ENCODE measurements at places on chromosomes 12 and 14.
A peak's percentile ranks its signal among the peaks of the same experiment; 100 is the strongest.

- no peak for DNase-seq
These were observed 198.7 kb upstream of the PLEKHG7 start for GRCh38 chr12:92503971-92504593.

GRCh38 chr14:92540472-92541048 lies 27.0 kb downstream of the RIN3 start:
- DNase-seq, result no peak

GRCh38 chr12:101927999-101928398 lies 50.6 kb downstream of the DRAM1 start:
- no peak for DNase-seq

- no peak for DNase-seq
These were observed 128.6 kb downstream of the PPM1H start for GRCh38 chr12:62806244-62806836.

DNA sequence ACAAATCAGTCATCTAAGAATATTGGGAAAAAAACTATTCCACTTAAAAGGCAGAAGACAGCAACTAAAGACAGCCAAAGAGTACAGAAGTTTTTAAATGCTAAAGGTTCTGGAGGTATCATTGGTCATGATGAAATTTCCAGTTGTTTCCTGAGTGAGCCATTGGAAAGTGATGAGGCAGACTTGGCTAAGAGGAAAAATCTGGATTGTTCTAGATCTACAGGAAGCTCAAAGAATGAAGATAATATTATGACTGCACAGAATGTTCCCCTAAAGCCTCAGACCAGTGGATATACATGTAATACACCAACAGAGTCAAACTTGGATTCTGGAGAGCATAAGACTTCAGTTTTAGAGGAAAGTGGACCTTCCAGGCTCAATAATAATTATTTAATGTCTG lies 22.8 kb downstream of the GALNT4 start:
- DNase-seq, result no peak

DNA sequence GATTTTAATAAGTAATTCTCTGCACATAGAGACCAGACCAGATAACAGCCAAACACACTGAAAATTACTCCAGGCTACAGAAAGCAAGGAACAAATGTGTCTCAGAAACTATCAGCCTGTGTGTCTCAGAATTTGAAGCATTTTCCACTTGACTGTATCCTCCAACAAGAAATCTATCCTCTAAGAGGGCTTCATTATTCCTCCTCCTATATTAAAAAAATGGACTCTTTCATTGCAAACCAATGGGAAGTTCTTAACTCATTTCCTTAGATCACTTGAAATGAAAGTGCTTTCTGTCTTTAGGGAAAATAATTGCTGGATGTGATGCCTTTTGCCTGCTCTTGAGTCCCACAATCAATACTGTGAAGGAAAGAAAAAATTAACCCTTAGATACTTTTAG lies 2.3 kb downstream of the ST8SIA1 start:
- no peak for DNase-seq

DNA sequence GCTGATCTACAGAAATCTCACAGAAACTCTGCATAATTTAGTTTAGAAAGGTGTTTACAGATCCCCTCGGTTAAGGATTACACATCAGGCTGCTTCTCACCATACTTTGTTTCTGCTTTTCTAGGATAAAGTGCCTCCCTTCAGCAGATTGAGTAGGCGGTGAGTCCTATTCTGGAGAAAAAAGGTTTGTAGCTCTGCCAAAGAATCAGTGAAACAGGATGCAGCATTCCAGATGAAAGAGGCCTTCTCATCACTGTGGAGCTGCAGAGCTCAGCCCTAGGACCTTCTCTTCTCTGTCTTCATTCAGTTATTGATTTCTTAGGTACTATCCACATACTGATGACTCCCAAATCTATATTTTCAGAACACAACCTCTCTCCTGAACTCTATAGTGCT lies 155.5 kb upstream of the KRR1 start:
- no peak for DNase-seq

DNA sequence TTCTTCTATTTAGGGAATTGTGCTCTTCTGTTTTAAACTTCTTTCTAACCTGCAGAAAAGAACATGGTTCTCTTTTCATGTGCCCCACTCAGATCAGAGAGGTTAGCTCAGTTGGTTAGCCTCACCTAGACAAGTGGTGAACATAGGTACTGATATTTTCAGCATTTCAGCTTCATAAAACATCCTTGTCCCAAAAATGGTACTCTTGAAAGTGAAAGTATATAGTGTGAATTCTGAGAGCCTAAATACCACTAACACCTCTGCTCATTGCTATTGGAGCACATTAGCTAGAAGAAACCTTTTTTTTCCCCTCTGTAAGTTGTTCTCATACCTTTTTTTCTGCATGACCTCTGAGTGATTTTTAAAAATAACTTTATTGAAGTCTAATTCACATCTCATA lies 17.6 kb downstream of the UBE3B start:
- no peak for DNase-seq

DNA sequence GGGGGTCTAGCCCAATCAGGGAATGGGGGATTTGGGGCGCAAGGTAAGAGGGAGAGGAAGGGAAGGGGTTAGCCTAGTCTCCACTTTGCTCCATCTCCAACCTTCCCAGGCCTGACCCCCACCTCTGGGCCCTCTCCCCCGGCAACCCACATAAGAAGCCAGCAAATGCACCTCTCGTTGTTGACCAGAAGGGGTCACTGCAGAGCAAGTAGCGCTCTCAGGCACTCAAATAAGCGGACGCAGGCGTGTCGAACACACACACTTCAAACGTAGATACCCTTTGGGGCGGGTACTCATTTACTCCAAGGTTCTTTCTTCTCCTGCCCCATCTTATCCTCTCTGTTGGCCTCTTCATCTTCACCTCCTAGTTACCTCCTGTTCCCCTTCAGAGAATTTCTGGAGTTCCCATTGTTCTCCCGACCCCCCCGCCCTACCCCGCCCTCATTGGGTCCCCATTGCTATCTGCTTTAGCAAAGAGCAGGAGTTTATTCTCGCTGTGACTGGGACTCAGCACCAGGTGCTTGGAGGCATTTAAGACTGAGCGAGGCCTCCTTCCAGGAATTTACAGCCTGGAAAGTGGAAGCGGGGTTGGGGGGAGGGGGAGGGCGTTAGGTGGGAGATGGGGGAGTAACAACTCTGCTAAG lies 1.5 kb upstream of the SRRM4 start:
- DNase-seq, result no peak

GRCh38 chr14:20413744-20414082 lies 412 bp upstream of the TEP1 start:
- no peak for DNase-seq

DNA sequence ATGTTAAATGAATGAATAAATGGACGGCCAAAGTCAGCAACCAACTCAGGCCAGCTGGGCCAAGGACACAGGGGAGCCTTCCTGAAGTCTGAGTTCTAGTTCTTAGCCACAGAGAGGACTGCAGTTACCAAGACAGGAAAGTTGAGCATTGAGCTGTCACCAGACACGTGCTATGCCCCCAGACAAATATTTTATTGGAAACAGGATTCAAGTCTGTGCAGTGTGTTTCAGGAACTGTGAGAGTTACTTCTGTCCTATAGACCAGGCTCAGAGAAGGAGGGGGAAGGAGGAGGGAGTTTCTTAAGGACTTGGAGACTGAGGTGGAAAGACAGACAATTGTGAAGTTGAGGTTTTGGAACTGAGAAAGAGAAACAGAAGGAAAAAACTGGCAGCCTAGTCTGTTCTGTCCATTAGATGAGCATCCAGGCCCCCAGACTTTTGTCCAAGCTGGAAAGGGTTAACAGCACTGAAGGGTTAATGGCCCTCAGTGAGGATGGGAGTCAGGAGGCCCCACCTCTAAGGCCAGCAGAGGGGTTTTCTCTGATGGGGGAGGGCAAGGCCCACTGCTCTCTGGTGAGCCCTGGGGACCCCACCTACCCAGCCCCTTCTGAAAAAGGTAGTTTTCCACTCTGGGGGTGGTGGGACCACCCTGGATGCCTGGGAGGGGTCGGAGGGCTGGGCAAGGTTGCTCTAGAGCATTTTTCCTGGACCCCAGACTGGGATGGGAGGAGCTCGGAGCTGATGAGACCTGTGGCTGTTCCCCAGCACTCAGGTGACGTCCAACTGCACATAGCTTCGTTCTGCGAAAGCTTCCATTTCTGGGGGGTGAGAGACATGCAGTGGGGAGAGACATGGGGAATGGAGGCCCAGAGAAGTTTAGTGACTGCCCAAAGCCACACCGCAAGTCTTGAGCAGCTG lies 6.9 kb upstream of the CMKLR1 start:
- DNase-seq, result no peak

- DNase-seq, result no peak
These were observed 456.7 kb upstream of the SEL1L start for GRCh38 chr14:81990312-81990761.

- no peak for DNase-seq
These were observed 163.1 kb downstream of the SLC15A4 start for GRCh38 chr12:128660532-128661225.

DNA sequence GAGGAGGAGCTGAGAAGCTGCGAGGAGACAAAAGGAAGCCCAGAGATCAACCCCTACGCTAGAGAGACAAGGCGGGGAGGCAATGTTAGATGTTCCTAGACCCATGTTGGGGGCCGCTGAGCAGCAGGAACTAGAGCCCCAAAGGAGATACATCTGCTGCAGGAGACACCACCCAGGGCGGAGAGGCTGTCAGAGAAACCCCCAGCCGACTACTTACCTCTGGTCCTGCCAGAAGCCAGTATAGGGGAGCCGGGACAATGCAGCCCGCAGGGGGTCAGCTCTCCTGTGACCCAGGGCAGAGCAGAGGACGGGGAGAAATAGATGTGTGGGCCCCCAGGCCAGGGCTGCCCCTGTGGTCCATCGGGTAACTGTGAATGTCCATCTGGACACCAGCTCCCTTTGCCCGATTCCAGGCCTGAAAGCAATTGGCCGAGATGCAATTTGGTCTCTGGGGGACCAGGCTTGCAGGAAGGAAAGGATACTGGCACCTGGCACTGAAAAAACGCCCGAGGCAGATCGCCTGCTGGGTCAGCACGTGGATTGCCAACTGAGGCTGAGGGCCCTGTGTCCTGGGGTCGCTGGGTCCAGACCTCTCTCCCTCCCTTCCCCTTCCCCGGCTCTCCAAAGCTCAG lies 34.9 kb downstream of the SYNE3 start:
- no peak for DNase-seq

GRCh38 chr12:60394665-60395064 lies 798.8 kb downstream of the SLC16A7 start:
- DNase-seq, result no peak

GRCh38 chr14:78157494-78158437 lies 12.4 kb upstream of the NRXN3 start:
- no peak for DNase-seq

DNA sequence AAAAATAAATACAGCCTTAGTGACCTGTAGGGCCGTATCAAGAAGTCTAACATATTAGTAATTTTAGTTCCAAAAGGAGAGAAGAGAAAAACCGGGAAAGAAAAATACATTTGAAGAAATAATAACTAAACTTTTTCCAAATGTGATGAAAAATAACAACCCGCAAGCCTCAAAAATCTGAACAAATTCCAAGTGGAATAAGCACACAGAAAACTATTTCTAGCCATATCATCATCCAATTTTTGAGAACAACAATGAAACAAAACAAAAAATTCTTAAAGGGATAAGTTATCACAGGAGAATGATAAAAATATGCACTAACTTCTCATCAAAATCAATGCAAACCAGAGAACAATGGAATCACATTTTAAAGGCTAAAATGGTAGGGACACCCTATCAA lies 198.1 kb upstream of the PLXNC1 start:
- no peak for DNase-seq

GRCh38 chr14:90153429-90153828 lies 91.6 kb downstream of the KCNK13 start:
- DNase-seq, result no peak

- DNase-seq, result no peak
These were observed 102.7 kb upstream of the ST8SIA1 start for GRCh38 chr12:22437031-22437806.

- no peak for DNase-seq
These were observed 10.4 kb downstream of the LUM start for GRCh38 chr12:91100906-91101305.

DNA sequence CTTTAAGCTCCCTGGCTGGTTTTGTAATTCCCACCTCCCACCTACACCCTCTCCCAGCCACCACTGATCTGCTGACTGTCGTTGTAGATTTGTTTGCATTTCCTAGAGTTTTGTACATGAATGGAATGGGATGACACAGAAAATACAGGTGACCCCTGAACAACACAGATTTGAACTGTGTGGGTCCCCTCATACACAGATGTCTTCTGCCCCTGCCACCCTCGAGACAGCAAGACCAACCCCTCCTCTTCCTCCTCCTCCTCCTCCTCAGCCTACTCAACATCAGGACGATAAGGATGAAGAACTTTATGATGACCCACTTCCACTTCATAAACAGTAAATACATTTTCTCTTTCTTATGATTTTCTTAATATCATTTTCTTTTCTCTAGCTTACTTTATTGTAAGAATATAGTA lies 28.8 kb downstream of the SYNE3 start:
- DNase-seq, result no peak

GRCh38 chr14:35332517-35333263 lies 40.5 kb downstream of the PSMA6 start:
- no peak for DNase-seq

DNA sequence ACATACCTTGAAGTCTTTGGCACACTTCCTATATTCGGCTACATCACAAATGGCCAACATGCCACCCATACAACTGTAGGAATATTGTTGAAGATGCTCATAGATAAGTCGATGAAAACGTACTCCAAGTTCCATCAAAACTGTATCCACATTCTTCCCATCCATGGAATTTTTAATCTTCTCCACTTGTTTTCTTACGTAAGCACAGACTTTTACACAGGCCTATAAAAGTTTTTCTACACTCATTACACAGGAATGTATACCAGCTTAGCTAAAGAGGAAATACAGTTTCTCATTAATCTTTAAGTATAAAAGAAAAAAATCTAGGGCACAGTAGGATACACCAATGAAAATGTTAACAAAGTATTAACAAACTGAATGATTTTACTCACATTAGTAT lies 59.1 kb downstream of the EXOC5 start:
- DNase-seq, result no peak

GRCh38 chr12:25816637-25817036 lies 141.8 kb upstream of the RASSF8 start:
- no peak for DNase-seq

GRCh38 chr14:78933948-78934524 lies 763.9 kb downstream of the NRXN3 start:
- DNase-seq, result no peak

DNA sequence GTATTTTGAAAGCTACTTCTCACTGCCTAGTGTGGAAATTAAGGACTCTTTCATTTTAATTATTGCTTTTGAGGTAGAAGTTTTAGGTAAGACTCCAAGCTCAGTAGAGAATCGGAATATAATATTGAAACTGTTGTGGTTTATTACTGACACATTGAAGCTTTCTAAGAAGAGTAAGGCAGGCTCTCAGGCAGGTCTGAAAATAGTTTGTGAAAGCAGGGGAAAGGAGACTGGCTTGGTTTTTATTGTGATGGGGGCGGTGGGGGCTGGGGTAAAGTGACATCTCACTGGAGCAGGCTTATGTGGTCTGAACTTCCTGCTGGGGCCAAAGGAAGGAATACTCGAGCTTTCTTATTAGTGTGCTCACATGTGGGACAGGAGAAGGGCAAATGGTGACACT lies 79.5 kb downstream of the OTOGL start:
- DNase-seq, result no peak

GRCh38 chr14:50946234-50946935 lies 2.1 kb upstream of the PYGL start:
- DNase-seq, result no peak

GRCh38 chr12:64824500-64825142 lies at the start of gene TBC1D30:
Gene TBC1D30 (plus strand): TSS chr12:64824647. CDS start chr12:64824880, 233 bp downstream.
- DNase-seq, result peak; percentile 4

GRCh38 chr12:7144414-7145120 lies 14.4 kb downstream of the CLSTN3 start:
- DNase-seq, result no peak

GRCh38 chr14:78946949-78947348 lies 776.8 kb downstream of the NRXN3 start:
- no peak for DNase-seq
